Psoas muscle (tissue), 8 donors: ENCODE measurements at places on chromosomes 12 and 14.

DNA sequence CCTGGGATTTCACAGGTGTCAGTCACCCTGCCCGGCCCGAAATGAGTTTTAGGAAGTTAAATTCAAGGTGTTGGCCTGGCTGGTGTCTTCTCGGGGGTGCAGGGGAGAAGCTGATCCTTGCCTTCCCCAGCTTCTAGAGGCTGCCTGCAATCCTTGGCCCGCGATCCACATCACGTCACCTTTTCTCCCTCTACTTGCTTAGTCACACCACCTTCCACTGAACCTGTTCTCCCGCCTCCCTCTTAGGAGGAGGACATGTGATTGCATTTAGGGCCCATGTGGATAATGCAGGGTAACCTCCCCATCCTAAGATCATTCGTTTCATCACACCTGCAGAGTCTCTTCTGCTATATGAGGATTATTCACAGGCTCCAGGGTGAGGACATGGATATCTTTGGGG lies 25.4 kb upstream of the ATXN2 start:
- no peak overlapping the region for H3K4me3 ChIP-seq
- no peaks in the 10 kb centered on the region for H3K4me1 ChIP-seq
- no peaks in the 10 kb centered on the region for H3K27me3 ChIP-seq

- H3K4me3 ChIP-seq = peak overlapping the region; percentile 39
- H3K27ac ChIP-seq = no peak overlapping the region
- no peaks in the 10 kb centered on the region for H3K36me3 ChIP-seq
- H3K4me1 ChIP-seq = no peaks in the 10 kb centered on the region
- peak; percentile 15 for DNase-seq
These were observed 703 bp downstream of the ASCL4 start for GRCh38 chr12:107775093-107775721.

DNA sequence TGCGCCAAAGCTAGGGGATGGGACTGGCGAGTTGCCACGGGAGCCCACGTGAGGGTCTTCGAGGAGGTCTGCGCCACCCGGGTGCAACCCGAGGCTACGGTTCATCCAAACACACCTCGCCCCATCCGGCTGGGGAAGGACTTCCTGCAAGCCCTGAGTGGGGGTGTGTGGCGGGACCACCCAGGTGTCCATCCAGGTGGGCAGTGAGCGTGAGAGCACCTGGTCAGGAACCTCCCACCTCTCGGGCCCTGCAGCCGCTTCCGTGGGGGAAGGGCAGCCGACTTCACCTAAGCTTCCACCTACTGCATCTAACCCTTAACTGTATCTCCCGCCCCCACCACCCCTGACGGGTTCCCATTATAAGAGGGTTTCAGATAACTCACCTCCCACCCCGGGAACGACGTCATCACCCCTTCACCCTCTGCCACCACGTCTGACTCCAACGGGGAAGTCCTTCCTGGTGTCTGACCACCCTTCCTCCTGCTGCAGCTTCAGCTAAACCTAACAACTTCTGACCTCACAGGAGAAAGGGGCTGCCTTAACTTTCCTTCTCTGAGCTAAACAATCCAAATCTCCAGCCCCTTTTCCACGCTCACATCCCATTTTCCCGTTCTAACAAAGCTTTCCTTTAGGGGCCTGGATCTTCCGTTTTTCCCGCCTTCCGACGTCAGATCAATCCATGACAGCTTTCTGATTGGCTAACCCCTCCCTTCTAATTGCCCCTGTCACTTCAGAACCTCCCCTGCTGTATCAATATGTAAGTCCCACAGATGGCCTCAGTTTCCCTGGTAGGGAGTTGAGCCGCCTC lies 27.4 kb upstream of the SMUG1 start:
- peaks cover 11% of the 10 kb centered on the region for H3K4me1 ChIP-seq
- no peaks in the 10 kb centered on the region for H3K27me3 ChIP-seq

DNA sequence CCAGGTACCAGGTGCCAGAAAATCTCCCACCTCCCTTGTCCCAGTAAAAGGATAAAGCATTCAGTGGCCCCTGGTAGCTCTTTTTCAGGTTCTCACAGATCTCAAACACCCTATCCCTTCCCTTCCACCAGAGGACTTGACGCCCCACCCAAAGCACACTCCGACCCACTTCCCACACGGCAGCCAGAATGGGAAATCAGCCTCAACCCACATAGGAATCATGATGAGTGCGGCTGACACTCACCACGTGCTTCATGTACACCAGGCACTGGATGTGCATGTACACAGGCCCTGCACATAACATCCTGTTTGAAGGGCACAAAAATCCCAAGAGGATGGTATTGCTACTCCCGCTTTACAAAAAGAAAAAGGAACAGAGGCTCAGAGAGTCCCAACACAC lies 71.9 kb downstream of the TBX3 start:
- peaks cover 3% of the 10 kb centered on the region for H3K27me3 ChIP-seq
- no peak overlapping the region for H3K4me3 ChIP-seq
- H3K36me3 ChIP-seq = no peaks in the 10 kb centered on the region

- no peak overlapping the region for H3K4me3 ChIP-seq
- no peak overlapping the region for H3K27ac ChIP-seq
- H3K27me3 ChIP-seq = no peaks in the 10 kb centered on the region
- no peaks in the 10 kb centered on the region for H3K4me1 ChIP-seq
- no peak for DNase-seq
These were observed 167.2 kb upstream of the BMP4 start for GRCh38 chr14:54123841-54124240.

- H3K36me3 ChIP-seq = no peaks in the 10 kb centered on the region
- no peak overlapping the region for H3K27ac ChIP-seq
- H3K4me3 ChIP-seq = no peak overlapping the region
- no peaks in the 10 kb centered on the region for H3K4me1 ChIP-seq
- H3K27me3 ChIP-seq = no peaks in the 10 kb centered on the region
These were observed 216.9 kb downstream of the SLC16A7 start for GRCh38 chr12:59812716-59813115.

DNA sequence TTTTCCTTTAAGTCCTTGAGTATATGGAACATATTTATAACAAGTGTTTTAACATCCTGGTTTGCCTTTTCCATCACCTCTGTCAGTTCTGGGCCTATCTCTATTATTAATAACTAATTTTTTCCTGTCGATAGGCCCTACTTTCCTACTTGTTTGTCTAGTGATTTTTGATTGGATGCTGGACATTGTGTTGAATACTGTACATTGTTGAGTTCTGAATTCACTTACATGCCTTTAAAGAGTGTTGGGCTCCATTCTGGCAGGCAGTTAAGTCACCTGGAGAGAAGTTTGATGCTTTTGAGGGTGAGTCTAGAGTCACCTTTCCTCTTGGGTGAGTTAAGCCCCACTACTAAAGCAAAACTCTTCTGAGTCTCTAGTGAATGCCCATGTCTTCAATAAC lies 77.5 kb upstream of the C14orf180 start:
- H3K4me3 ChIP-seq = no peak overlapping the region
- H3K4me1 ChIP-seq = no peaks in the 10 kb centered on the region
- H3K36me3 ChIP-seq = no peaks in the 10 kb centered on the region
- no peak for DNase-seq
- peaks cover 9% of the 10 kb centered on the region for H3K27me3 ChIP-seq

DNA sequence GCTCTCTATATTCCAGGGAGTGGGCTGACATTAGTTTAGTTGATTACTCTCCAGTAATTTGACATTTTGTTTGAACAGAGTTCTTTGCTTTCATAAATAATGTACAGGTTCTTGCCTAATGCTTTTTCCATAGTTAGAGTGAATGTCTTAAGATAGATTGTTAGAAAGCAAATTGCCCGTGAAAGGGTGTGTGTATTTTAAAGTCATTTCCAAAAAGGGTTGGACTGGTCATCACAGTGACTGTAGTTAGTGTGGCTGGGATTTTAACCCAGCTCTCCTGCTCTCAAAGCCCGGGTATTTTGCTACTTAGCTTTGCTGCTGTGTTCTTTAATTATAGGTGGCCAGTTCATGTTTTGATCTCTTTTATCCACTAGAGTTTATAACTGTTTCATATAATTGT lies 74.2 kb downstream of the DNAH10 start:
- H3K4me3 ChIP-seq = no peak overlapping the region
- no peaks in the 10 kb centered on the region for H3K36me3 ChIP-seq
- H3K27me3 ChIP-seq = no peaks in the 10 kb centered on the region
- H3K4me1 ChIP-seq = no peaks in the 10 kb centered on the region
- H3K27ac ChIP-seq = no peak overlapping the region

DNA sequence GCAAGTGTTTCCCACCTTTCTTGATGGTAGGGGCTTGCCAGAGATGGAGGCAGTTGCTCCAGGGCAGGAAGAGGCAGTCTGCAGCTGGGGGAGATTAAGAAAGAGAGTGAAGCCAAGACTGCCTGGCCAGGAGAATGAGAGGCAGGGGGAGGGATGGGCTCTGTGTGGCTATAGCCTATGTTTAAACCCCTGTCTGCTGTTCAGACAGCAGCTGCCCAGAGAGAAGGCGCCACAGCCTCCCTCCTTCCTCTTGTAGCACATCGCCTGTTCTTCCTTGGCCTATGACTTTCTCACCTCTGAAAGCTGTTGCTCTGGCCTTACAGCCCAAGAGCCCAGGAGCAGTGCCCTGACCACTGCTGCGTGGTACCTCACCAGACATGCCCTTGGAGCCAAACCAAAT lies 61.7 kb downstream of the EMP1 start:
- no peak for DNase-seq
- H3K27ac ChIP-seq = no peak overlapping the region
- no peaks in the 10 kb centered on the region for H3K36me3 ChIP-seq
- H3K4me3 ChIP-seq = no peak overlapping the region
- H3K27me3 ChIP-seq = no peaks in the 10 kb centered on the region
- peaks cover 6% of the 10 kb centered on the region for H3K4me1 ChIP-seq

DNA sequence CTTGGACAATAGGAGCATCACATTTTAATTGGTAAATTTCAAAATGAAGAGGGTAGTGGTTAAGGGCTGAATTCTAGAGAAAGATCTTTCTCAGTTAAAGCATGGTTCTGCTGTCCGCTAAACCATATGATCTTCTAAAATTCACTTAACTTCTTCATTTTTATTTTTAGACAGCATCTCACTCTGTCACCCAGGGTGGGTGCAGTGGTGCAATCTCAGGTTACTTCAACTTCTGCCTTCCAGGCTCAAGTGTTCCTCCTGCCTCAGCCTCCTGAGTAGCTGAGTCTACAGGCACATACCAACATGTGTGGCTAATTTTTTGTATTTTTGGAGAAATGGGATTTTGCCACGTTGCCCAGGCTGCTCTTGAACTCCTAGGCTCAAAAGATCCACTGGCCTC lies 226.7 kb upstream of the ABCD2 start:
- H3K4me1 ChIP-seq = no peaks in the 10 kb centered on the region
- H3K27ac ChIP-seq = no peak overlapping the region
- H3K36me3 ChIP-seq = no peaks in the 10 kb centered on the region
- H3K27me3 ChIP-seq = no peaks in the 10 kb centered on the region

DNA sequence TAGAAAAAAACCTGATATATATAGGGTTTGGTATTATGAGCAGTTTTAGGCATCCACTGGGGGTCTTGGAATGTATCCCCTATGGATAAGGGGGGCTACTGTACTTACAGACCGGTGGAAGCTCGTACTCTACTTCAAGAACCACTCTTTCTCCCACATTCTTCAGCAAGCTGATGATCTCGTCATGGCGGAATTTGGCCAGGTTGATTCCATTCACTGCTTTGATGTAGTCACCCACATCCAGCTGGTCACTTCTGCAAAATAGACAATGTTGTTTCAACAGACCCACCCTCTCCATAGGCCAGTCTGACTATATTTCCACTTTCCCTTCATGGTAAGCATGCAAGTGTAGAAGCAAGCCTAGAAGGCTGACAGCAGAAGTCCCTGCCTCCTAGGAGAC lies 139.9 kb downstream of the GRIP1 start:
- DNase-seq = no peak
- H3K4me3 ChIP-seq = no peak overlapping the region
- no peaks in the 10 kb centered on the region for H3K36me3 ChIP-seq
- H3K27ac ChIP-seq = no peak overlapping the region
- H3K4me1 ChIP-seq = no peaks in the 10 kb centered on the region

- H3K4me3 ChIP-seq = no peak overlapping the region
- H3K27ac ChIP-seq = no peak overlapping the region
- H3K27me3 ChIP-seq = no peaks in the 10 kb centered on the region
- no peak for DNase-seq
- H3K36me3 ChIP-seq = no peaks in the 10 kb centered on the region
These were observed 151.6 kb downstream of the ADGRD1 start for GRCh38 chr12:131105351-131105735.

DNA sequence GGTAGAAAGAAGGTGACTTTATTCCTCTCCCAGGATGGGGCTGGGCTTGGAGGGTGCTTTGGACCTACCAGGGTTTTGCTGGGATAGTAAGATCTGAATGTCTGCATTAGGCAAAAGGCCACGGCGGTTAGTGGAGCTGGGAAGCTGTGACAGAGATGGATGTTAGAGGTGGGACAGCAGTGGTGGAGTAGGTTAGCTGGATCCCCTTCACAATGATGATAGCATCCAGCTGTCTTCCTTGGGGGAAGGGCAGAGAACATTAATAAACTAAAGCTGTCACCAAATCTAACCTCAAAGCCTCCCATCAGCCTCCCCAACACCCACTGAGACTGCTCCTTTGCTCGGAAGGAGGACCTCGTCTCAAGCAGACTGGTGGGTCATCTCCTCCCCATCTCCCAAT lies 104.8 kb downstream of the GPATCH2L start:
- no peak overlapping the region for H3K4me3 ChIP-seq
- H3K36me3 ChIP-seq = no peaks in the 10 kb centered on the region
- no peak for DNase-seq
- no peaks in the 10 kb centered on the region for H3K27me3 ChIP-seq
- no peak overlapping the region for H3K27ac ChIP-seq

- no peaks in the 10 kb centered on the region for H3K27me3 ChIP-seq
- H3K36me3 ChIP-seq = no peaks in the 10 kb centered on the region
- no peak for DNase-seq
- H3K27ac ChIP-seq = no peak overlapping the region
- no peak overlapping the region for H3K4me3 ChIP-seq
These were observed 16.4 kb upstream of the IL22 start for GRCh38 chr12:68269779-68270178.

- no peak overlapping the region for H3K4me3 ChIP-seq
- no peaks in the 10 kb centered on the region for H3K27me3 ChIP-seq
These were observed 47.9 kb downstream of the GALC start for GRCh38 chr14:87944987-87945604.

GRCh38 chr12:117967512-117967911 lies 1.3 kb downstream of the KSR2 start:
- H3K4me3 ChIP-seq = no peak overlapping the region
- peaks cover 51% of the 10 kb centered on the region for H3K27me3 ChIP-seq
- H3K4me1 ChIP-seq = no peaks in the 10 kb centered on the region
- no peak overlapping the region for H3K27ac ChIP-seq
- no peak for DNase-seq

DNA sequence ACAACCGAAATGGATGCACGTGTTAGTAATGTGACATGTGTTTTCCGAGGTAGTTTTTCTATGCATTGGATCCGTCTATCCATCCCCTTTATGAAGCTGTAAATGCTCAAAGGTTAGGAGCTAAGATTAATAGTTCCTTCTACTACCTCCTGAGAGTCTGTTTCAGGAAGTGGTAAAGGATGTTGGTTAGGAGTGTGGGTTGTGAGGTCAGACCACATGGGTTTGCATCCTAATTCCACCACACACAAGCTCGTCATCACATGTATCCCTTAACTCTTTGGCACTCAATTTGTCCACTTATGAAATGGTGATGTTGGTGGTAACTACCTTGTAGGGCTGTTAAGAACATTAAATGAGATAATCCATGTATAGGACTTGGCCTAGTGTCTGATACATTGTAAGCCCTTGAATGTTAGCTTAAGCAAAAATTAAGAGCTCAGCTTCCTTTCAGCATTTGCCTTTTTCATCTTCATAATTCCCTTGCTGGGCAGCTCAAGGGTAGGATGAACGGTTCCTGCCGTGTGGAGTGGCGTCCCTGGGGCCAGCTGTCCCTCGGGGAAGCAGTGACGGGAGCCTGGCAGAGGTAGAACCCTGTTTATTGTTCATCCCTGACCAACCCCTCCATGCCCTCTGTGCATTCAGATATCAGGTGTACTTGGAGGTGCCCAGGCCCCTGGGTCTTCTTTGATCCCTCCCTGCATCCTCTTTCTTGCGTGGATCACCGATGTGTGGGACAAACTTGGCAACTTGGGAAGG lies 52.3 kb downstream of the TSPAN9 start:
- no peaks in the 10 kb centered on the region for H3K36me3 ChIP-seq
- H3K27ac ChIP-seq = peak overlapping the region; percentile 57
- peaks cover 26% of the 10 kb centered on the region for H3K4me1 ChIP-seq
- H3K4me3 ChIP-seq = peak overlapping the region; percentile 39
- H3K27me3 ChIP-seq = no peaks in the 10 kb centered on the region
